ENCODE measurements at places on chromosomes 4 and X.

GRCh38 chrX:155959018-155959587 lies 38.4 kb upstream of the IL9R start:
- no peak for DNase-seq

DNA sequence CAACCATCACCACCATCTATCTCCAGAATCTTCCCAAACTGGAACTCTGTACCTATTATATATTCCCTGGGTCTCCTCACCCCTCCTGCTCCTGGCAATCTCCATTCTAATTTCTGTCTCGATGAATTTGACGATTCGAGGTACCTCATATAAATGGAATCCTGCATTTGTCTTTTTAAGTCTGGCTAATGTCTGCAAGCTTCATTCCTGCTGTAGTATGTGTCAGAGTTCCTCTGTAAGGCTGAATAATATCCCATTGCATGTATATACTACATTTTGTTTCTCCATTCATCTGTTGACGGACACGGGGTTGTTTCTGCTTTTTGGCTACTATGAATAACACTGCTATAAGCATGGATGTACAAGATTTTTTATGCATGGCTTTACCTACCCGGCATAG lies 19.5 kb downstream of the PRKG2 start:
- DNase-seq = peak; percentile 68

DNA sequence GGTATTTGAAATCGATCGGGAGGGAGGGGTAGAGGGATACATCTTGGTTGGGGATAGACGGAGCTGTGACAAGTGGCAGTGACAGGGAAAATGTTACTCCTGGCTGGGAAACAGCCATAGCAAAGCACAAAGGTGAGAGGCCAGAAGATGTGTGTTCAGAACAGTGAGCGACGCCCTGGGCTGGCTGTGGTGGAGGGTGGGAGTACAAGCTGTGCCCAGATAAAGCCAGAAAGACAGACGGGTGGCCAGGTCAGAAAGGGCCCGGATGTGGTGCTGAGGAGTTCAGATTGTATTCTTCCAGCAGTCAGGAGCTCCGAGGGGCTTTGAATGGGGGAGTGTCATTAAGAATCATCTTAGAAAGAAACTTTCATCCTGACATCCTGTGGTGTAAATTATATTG lies 27.9 kb downstream of the CCDC149 start:
- no peak for DNase-seq

DNA sequence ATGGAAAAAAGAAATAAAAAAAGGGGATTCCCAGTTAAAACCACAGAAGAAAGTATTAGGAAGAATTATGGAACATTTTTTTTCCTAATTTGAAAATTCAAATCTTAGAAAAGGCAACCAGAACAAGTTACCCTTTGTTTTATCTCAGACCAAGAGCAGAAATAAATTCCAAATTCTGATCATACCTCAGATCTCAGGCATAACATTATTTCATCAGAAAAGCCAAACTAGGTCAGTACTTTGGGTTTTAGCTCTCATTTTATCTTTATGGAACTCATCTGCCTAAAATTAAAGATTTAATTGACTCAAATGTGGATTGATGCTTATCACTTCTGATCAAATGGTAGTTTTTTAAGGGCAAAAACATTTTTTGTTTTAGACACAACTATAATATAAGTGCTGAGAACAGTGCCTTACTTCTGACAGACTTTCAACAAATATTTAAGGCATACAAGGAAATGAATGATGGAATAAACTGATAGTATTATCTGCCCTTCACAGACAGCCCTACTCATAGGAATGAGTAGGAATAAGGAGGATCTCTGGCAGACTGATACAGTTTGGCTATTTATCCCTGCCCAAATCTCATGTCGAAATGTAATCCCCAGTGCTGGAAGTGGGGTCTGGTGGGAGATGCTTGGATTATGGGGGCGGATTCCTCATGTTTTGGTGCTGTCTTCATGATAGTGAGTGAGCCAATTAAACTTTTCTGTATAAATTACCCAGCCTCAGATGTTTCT lies 245.3 kb upstream of the PITX2 start:
- DNase-seq = no peak

DNA sequence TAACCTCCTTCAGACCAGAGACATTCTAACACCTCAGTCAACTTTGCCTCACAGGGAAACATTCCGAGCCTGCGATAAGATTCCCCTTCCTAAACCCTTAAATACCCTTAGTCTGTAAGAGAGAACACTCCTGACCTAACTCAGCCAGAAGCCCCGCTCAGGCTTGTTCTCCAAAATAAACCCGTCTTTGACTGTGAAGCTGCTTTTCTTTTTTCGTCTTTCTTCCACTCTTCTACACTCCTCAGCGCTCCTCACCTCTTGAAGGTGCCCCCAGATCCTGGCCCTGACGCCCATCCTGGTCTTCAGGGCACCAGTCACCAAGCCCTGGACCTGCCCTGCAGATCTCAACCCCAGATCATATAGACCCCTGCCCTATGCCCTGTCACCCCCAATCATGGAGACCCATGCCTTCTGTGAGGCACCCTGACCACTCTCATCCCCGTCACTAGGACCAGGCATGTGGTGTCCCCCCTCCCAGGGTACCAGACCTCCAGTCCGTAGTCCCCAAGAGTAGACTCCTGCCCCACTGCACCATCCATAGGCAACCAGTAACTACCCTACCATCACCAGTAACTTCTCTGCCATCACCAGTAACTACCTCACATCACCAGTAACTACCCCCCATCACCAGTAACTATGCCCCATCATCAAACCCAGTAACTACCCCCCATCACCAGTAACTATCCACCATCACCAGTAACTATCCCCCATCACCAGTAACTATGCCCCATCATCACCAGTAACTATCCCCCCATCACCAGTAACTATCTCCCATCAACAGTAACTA lies 3.5 kb downstream of the ASMTL start:
- DNase-seq = no peak

DNA sequence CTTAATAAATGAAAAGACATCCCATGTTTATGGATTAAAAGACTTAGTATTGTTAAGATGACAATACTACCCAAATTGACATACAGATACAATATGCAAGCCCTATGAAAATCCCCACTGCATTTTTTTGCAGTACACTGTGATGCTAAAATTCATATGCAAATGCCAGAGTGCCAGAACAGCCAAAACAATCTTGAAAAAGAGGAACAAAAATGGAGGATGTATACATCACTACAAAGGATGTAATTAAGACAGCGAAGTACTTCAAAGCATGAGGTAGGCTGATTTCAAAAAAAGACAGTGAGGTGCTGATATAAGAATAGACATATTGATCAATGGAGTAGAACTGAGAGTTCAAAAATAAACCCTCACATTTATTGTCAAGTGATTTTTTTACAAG lies 47.3 kb downstream of the SATL1 start:
- DNase-seq = no peak

- DNase-seq = no peak
Measured at GRCh38 chr4:125346616-125347015, 31.9 kb downstream of the FAT4 start.

- DNase-seq = no peak
Measured at GRCh38 chrX:152028579-152028978, 54.1 kb upstream of the GABRE start.

- peak; percentile 18 for DNase-seq
Measured at GRCh38 chrX:12153741-12154140, 15.5 kb downstream of the FRMPD4 start.

- no peak for DNase-seq
Measured at GRCh38 chrX:68045008-68045577, 388.2 kb downstream of the OPHN1 start.

DNA sequence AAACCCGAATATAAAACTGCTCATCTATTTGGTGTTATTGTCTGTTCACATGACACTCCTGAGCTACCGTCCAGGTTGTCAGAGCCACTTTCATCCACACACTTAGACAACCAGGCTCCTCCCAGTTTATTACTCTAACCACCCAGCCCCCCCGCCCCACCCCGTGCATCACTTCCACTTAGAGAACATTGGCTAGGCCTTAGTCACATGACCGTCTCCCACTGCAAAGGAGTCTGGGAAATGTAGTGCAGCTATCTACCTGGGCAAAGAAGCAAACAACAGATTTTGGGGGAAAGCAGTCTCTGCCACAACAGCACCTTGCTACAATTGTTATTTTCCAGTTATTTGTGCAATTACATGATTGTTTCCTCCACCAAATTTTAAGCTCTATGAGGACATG lies 57.6 kb upstream of the RBPJ start:
- DNase-seq = no peak

DNA sequence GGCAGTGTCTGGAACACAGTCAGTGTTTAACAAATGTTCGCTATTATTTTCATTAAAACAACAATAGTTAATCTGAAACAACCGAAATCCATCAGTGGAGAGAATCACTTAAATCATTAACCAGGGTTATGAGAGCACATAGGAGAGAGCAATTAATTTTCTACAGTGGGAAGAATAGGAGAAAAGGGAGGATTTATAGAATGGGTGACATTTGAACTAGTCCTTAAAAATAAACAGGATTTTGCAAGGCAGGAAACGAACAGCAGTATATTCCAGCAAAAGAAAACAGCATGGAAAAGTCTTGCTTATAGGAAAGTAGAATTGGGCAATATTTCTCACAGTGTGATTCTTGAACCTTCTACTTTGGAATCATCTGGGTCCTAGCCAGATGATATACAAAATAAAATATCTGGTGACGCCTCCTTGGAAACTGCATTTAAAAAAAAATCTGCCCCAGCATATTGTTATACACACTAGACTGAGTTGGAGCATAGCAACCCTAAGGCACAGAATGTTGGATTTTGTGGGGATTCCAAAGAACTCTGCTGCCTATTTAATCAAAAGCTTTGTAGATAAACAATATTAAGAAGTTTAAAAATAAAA lies 56.1 kb downstream of the INTS12 start:
- no peak for DNase-seq

GRCh38 chr4:23999714-24000469 lies 110.0 kb upstream of the PPARGC1A start:
- DNase-seq = peak; percentile 61

DNA sequence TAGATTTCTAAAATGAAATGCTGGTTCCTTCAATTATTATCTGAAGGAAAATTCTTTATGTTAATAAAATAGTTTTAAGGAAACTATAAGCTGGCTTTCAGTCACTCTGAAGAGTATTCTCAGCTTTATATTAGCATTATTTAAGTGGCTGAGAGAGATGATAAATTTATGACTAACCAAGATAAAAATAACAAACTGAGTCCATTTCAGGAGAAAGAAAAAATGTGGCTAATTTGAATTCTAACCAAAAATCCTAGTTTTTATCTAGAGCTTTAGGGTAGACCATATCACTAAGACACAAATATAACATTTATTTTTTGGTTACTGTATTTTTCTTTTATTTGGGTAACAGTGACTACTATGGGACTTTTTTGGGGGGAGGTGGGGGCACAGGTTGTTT lies 59.4 kb upstream of the NAP1L5 start:
- DNase-seq = peak; percentile 36

GRCh38 chrX:40108162-40108958 lies 10.6 kb upstream of the BCOR start:
- DNase-seq = no peak

- DNase-seq = peak; percentile 60
Measured at GRCh38 chr4:4216648-4217047, 10.1 kb downstream of the OTOP1 start.

DNA sequence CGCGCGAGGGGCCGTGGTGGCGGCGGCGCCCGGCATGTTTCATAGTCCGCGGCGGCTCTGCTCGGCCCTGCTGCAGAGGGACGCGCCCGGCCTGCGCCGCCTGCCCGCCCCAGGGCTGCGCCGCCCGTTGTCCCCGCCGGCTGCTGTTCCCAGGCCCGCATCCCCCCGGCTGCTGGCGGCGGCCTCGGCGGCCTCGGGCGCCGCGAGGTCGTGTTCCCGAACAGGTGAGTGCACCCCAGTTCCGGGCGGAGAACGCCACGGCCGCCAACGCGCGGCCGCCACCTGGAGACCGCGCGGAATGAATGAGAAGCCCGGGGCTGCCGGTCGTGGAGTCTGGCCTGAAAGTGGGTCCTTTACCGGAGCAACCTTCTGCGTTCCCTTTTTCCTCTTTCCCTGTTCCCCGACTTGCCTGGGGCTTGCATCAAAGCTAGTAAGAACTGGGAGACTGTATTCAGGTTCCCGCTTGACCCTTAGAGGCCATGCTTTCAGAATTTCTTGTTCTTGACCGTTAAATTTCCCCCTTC lies 429 bp downstream of the NOCT start:
- peak; percentile 22 for DNase-seq

- DNase-seq = no peak
Measured at GRCh38 chr4:88955580-88956380, 101.2 kb downstream of the FAM13A start.

GRCh38 chr4:165991325-165992180 lies 118.5 kb downstream of the TLL1 start:
- peak; percentile 81 for DNase-seq

DNA sequence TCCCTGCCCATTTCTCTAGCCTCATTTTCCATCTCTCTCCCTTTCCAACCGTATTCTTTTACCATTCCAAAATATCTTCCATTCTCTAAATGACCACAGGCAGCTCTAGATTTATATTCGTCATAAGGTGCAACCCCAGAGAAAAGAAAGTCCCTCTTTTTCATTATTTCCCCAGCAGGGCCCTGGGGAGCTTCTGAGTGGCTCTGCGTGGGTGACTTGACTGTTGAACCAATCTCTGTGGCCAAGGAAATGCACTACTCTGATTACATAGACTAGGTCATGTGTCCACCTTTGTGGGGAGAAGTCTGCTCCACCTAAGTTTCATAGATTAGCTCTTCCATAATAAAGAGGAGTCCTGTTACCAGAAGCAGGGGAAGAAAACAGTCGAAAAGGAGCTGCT lies 51.4 kb downstream of the ATOH1 start:
- DNase-seq = no peak

Data from fibroblast of skin of right biceps (primary cell).